ENCODE measurements at places on chromosomes 12 and 14.
A peak's percentile ranks its signal among the peaks of the same experiment; 100 is the strongest.

- DNase-seq = no peak
These were observed 1089.7 kb downstream of the TRHDE start for GRCh38 chr12:73361864-73362230.

DNA sequence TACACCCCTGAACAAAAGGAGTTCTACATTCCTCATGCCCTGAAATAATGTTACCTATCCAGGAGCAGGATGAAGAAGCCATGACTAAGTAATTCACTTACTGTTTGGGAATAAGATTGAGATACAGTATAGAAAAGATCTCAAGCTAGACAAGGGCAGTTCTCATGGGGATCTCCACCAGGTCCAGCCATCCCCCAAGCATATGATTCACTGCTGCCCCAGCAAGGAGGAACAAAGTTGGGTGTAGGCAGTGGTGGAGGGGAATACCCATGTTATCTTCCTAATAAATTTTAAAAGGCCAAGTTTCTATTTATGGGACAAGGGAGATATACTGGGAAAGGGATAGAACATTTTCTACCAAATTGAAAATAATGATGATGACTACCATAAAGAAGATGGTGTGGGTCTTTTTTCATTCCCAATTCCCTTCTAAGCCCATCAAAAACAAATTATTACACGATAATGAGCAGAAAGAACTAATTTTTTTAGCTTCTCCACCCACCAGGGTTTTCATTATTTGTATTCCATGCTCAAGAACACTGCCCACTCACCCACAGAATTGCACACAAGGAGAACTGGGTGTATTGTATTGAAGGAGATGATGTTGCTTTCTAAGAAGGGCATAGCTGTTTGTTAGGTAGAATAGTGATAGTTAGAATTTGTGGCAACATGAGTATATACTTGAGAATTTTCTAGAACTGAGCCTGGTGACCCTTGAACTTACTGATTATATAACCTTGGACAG is 204.6 kb downstream of the BTG1 start:
- DNase-seq = no peak

DNA sequence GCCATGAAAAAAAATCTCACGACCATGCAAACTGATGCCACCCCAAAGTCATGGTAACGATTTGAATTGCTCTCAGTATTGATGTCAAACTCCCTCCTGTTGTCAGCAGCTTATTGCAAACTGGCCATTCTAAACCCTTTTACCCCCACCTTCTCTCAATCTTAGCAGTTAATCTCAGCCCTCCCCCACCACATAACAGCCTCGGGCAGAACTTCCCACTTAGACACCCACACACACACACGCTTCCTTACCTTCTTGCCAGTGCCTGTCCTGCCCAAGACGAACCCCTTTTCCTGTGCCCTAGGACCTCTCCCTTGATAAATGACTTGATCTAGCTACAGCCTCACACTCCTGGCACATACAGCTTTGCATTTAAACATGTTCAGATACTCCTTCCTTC is 56.6 kb downstream of the GPATCH2L start:
- no peak for DNase-seq

DNA sequence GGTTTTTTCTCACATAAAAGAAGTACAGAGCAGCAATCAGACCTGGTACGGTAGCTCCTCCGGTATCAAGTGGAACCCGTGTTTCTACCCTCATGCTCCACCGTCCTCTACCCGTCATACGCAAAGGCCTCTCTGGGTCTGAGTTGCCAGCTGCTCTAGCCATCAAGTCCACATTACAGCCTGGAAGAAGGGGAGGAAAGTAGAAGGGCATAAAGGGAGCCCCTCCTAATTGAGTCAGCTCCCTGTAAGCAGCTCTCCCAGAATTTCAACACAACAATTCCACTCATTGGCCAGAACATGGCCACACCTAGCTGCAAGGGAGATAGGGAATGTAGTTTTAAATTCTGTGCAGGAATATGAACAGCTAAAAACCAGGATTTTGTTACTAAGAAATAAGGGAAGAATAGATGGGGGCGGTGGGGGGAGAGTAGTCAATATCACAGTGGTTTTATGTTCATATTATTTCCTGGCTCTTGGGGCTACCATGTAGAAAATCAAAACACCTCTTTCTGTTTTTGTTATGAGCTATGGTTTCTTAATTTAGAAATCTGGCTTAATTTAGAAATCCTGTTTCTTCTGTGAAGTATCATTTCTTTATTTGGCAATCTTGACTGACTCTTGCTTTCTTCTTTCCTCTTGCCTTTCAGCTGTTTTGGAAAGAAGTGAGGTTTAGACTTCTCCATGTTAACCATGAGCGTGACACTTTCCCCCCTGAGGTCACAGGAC is 103.9 kb downstream of the AKAP6 start:
- no peak for DNase-seq

DNA sequence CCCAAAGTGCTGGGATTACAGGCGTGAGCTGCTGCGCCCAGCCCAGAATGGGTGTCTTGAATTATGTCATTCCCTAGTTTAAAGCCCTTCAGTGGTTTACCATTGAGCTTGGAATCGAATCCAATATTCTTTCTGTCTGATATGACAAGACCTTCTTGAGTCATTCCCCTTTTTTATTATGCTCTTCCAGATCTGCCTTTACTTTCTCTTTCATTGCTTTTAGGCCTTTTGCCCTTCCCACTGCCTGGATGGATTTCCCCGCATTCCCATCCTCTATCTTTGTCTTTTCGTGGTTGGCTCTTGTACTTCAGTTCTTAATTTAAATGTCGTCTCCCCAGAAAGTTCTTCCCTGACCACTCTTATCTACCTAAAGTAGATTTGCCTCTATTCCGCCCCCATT is 1.6 kb downstream of the TRAFD1 start:
- no peak for DNase-seq

GRCh38 chr12:546920-547845 is 87.4 kb downstream of the B4GALNT3 start:
- DNase-seq = peak; percentile 42

DNA sequence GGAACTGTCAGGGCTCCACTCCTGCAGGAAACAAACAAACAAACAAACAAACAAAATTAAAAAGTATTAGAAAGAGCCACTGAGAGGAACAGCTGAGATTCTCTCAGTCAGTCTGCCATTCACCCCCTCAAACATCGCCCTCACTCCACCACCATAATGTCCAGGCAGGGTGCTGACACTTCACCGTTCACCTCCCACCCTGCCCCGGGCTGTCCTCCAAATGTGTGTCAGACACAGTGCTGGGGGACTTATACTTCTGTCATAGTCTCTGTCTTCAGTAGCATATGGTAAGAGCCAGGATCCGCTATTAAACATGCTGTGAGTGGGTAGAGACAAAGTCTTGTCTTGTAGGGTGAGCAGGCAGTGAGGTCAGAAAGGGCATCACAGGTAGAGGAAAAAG is 28.3 kb downstream of the KRT18 start:
- DNase-seq = no peak

Measured in foreskin melanocyte (primary cell).